ENCODE measurements at places on chromosomes 11 and 22.

GRCh38 chr11:47398551-47398950 lies 9.8 kb upstream of the SLC39A13 start:
- DNase-seq = no peak

DNA sequence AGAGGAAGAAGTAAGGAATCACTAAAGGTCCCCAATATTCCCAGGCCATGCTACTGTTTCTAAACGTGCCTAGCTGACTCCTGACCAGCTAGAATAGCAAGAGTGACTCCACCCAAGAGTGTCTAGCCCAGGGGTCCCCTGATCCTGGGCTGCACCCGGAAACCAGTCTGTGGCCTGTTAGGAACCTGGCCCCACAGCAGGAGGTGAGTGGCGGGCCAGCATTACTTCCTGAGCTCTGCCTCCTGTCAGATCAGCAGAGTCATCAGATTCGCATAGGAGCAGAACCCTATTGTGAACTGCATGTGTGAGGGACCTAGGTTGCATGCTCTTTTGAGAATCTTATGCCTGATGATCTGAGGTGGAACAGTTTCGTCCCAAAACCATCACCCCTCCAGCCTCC lies 2.0 kb downstream of the MMP20 start:
- no peak for DNase-seq

- DNase-seq = no peak
Measured at GRCh38 chr11:24437123-24437522, 59.7 kb upstream of the LUZP2 start.

DNA sequence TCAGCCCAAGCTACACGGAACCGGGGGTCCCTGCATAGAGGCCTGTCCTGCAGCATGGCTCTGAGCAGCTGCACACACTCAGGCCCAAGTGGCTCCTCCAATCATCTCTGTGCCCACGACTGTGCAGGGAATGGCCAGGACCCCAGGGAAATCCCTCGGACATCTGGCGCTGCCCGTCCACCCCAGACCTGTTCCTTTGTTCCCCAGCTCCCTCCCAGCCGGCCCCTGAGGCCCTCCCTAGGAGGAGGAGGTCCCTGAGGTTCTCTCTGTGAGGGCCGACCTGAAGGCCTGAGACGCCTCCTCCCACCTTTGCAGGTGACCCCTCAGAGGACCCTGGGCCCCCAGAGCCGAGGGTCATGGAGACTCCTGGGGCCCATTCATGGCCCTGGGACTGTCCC lies 1.1 kb downstream of the MLC1 start:
- DNase-seq = no peak

DNA sequence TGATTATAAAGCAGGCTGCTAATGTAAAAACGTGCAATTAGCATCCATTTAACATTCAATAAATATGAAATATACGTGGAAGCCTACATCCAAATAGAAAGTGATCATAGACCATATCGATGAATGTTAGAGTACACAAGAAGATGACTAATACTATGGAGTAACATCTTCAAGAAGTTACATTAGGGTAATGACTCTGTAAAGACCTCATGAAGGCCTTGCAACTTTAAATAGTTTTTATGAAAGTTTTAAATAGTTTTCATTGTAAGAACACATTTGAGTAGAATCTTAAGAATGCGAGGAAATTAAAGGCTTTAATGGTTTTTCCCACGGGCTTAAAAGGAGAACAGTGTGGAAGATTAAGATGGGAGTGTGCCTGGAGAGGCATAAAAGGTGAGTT lies 1.4 kb downstream of the TRIM34 start:
- DNase-seq = no peak
